ENCODE measurements at places on chromosomes 12 and 14.

DNA sequence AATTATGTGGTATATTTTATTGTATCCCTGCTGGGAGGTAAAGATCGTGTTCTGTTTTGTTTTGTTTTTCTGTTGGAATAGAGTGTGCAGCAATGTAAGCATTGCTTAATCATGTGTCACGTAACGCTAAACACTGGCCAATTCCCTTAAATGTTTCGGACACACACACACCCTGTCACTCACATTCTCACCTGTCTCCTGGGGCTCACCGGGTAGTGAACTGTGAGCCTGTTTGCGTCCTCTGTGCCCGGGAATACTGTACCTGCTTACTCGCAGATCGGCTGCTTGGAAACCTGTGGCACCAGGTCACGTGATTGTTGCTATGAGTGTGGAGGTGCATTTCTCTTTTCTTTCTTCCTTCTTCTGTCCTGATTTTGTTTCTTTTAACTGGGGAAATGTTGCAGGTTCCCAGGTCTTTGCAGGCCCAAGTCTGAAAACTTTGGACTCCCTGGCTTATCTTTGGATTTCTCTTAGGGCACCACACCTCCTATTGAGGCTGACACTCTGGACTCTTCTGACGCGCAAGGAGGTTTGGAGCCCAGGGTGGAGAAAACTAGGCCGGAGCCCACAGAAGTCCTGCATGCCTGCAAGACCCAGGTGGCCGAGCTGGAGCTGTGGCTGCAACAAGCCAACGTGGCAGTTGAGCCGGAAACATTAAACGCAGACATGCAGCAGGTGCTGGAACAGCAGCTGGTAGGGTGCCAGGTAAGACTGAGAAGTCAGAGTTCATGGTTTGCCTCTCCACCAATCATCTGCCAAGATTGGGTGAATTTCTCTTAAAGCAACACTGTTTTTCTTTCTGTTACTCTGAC is 181.1 kb downstream of the ESR2 start:
- DNase-seq = peak; percentile 22

DNA sequence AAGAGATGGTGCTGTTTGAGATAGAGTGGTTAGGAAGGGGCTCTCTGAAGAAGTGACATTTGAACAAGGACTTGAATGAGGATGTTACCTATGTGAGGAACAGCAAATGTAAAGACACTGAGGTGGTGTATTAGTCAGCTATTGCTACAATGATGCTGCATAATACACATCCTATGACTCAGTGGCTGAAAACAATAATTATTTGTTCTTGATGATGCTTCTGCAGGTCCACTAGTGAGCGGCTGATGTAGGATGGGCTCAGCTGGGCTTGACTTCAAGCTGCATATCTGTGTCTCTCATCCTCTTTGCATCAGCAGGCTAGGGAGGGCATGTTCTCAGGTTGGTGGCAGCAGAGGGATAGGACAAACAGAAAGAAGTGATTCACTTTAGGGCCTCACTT is 21.4 kb upstream of the CLMN start:
- DNase-seq = peak; percentile 46

DNA sequence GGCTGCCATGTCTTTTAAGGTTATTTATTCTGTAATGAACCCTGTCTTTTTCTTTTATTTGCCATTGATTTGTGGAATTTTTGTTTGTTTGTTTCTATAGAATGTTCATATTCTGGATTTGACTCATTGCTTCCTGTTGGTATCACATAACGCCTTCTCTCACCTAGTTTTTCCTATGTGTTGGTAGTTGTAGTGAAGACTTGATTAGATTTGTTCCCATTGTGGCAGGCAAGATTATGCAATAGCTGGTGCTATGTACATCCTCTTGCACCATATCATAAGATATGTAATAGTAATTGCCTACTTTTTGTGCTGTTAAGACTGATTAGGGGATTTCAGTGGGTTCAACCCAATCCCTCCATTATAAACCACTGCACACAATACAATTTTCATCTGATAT is 3.9 kb upstream of the KRT6B start:
- DNase-seq = no peak

DNA sequence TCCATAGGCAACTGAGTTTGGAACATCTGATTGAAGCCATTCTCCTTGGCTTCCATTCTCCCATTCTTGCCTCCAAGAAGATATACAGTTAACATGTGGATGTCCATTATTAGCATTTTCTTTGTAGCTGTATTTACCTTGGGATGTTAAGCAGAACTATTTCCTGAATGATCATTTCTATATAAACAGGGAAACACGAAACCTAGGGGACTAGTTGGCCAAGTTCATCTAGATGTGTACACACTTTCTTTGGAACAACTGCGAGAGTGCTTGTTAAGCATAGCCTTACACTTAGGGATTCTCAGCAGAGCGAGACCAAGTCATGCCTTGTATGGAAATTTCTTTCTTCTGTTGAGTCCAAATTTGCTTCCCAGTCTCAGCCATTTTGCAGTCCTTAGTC is 42.1 kb downstream of the DRAM1 start:
- peak; percentile 46 for DNase-seq

DNA sequence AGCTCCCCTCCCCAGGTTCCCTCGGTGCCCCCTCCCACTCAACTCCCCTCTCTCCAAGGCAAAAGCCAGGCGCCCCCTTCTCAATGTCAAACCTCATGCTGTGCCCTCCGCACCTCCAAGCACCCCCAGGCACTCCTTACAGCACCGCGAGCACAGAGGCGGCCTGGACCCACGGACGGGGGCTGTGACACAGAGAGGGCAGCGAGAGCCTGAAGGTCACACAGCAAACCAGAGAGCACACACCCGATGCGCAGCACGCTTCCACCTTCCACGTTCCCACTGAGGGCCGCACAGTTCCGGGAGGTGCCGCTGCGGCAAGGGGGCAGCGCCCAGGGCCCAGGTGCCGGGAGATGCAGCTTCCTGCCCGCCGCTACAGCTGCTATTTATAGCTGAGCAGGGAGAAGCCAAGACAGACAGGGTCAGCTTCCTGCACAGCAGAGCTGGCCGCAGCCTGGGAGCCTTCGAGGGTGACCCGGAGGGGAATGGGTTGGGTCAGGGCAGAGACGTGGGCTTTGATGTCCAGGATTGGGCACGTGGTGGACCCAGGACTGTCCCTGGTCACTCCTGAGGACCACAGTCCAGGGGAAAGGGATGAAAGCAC is 12.9 kb downstream of the NCOR2 start:
- no peak for DNase-seq

DNA sequence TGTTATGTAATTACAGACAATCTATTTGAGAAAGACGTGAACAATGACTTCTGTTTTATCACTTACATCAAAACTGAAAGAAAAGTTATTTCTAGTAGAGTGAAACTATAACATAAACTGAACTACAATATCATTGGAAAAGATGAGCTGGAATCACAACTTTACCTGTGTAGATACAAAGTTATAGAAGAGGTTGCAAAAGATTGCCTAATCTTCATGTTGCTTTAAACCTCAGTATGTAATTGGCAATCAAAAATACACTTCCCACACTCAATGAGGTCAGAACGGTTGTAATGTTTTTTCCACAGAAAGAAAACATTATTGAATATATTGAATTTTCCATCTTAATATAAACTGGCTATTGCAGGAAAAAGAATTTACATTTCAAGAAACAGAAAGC is 37.7 kb upstream of the GXYLT1 start:
- DNase-seq = no peak

- DNase-seq = peak; percentile 99
Observed at GRCh38 chr12:124518051-124518932, 49.1 kb downstream of the NCOR2 start.

All from PC-3 (cell line).